ENCODE measurements at places on chromosomes 13 and 19. TPM values are rescaled to one million over a fixed set of nuclear protein-coding genes. Genes with fewer than 3 reads are reported as not detected.

Gene CD209
- not detected for polyA plus RNA-seq

Gene SLAIN1
- polyA plus RNA-seq, result not detected

Gene PTH2
- polyA plus RNA-seq, result not detected

Gene ZNF98
- polyA plus RNA-seq, result 0.03 TPM

Gene ZNF667
- polyA plus RNA-seq, result 3.0 TPM

Gene ERICH6B
- not detected for polyA plus RNA-seq

Gene SH2D3A
- 28.9 TPM for polyA plus RNA-seq

Gene TMEM150B
- polyA plus RNA-seq, result not detected

Gene ANGPTL8
- not detected for polyA plus RNA-seq

Gene CACNG8
- not detected for polyA plus RNA-seq

Gene ARHGAP45
- polyA plus RNA-seq, result 0.56 TPM

Gene MEDAG
- 0.03 TPM for polyA plus RNA-seq

Gene CDC37
- 376 TPM for polyA plus RNA-seq

Gene THSD8
- 0.41 TPM for polyA plus RNA-seq

Gene ZNF382
- polyA plus RNA-seq, result 0.57 TPM

Gene NAT14
- 11.9 TPM for polyA plus RNA-seq

Gene OR7G1
- polyA plus RNA-seq, result not detected
